ENCODE measurements at places on chromosomes 2 and 18.

GRCh38 chr2:127023504-127023903 is 83.5 kb downstream of the BIN1 start:
- DNase-seq = no peak

DNA sequence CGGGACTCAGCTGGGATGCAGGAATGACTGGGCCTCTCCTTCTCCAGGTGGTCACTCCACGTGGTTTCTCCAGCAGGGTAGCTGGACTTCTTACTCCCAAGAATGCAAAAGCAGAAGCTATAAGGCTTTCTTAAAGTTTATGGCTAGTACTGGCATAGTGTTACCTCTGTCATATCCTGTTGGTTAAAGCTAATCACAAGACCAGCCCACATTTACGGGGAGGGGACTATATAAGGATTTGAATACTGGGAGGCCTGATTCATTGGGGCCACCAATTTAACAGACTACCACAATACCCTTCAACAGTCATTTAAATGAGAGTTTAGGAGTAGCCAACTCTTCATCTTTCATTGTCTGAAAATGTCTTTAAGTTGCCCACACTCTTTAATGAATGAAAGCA is 94.4 kb upstream of the TSPYL6 start:
- no peak for DNase-seq

DNA sequence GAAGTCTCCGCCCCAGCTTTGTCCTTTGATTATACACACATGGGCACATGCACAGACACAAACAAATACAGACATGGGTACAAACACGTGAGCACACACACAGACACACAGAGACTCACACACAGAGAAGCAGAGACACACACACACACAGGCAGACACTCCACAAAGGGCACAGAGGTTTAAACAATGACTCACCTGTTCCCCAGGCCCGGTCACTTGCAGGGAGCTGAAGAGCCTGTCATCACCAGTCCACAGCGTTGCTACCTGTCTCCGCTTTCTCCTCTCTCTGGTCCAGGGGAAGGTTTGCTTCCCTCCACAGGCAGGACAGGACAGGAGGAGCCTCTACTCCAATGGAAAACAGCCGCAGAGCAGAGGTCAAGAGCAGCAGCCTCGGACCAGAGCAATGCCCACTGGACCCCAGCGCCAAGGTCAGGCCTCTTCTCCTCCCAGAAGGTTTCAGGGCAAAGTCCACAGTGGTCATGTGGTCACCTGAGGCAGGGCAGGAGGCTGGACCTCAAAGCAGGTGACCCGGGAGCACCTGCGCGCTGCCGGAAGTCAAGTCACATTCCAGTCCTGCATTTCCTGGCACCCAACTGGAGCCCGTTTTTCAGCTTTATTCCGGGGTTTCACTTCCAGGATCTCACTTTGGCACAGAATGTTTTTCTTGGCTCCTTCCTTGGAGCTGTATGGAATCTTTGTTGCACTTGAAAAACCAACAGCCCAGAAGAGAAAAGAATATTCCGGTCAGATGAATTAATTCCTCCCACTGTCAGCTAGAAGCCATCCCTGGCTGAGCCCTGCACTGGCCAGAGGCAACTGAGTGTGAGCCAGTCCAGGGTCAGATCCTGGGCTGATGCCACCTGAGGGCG is at the start of gene RAB17:
TSS of gene RAB17 (minus strand) at position 463 of the 869 bp plus-strand sequence. CDS start 4,580 bp downstream, outside the sequence.
- DNase-seq = no peak

GRCh38 chr18:32582455-32582854 is 111.8 kb upstream of the GAREM1 start:
- DNase-seq = no peak

- no peak for DNase-seq
Measured at GRCh38 chr2:185245216-185245615, 493.4 kb upstream of the FSIP2 start.

GRCh38 chr2:173075056-173075780 is 428 bp upstream of the MAP3K20 start:
- DNase-seq = no peak

DNA sequence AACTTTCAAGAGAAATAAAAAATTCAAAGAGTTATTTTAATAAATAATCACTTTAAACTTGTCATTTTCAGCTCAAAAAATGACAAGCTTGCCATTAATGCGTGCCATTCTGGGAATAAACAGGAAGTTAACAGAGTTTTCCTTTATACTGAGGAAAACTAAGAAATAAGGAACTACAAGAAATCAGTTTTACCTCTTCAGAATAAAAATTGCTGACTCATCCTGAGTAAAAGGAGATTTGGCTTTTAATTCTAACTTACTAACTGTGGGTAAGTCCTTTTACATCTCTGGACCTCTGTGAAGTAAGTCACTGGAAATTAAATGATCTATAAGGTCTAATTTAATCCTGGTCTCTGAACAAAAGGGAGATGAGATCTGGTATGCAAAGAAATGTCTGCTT is 16.1 kb downstream of the CEBPZ start:
- no peak for DNase-seq

- DNase-seq = no peak
Measured at GRCh38 chr18:48992133-48992532, 41.4 kb upstream of the SMAD7 start.

GRCh38 chr18:47772374-47773248 is 157.8 kb downstream of the SMAD2 start:
- DNase-seq = peak; percentile 39

- DNase-seq = no peak
Measured at GRCh38 chr2:57432528-57432927, 614.1 kb upstream of the VRK2 start.

DNA sequence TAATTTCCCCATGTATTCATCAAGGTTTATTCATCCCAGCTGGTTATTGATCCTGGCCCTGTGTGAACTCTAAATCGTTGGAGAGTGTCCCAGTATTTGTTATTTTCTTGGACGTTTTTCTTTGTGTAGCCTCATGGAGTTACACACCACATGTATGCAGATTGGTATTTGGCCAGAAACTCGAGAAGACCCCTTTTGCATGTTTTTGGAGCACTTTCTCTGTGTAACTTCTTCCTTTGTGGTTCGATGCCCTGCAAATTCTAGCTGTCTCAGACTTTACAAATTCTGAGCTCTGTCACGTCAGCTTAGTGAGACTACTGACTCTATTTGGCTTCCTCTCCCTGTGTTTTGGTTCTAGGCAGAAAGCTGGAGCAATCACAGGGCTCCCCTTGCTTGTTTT is 198.7 kb downstream of the MCFD2 start:
- no peak for DNase-seq

DNA sequence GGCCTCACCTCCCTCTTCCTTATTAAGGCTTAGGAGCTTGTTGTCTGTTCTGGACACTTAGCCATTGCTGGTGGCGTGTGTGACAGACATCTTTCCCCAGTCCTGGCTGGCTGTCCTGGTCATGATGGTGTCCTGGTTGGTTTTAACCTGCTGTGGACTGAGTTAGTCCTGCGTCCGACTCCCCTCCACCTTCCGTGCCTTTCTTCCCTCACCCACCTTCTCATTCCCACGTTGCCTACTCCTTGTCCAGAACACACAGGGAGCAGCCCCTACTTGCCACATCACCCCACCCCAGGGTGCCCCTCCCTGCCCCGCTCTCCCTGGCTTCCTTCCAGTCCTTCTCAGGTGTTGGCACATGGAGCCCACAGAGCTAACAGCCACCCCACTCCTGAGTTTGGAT is 9.5 kb downstream of the ANO7 start:
- no peak for DNase-seq

- DNase-seq = no peak
Measured at GRCh38 chr18:48571639-48572384, 33.0 kb downstream of the CTIF start.

GRCh38 chr18:48942554-48943261 is 8.1 kb downstream of the SMAD7 start:
- no peak for DNase-seq

DNA sequence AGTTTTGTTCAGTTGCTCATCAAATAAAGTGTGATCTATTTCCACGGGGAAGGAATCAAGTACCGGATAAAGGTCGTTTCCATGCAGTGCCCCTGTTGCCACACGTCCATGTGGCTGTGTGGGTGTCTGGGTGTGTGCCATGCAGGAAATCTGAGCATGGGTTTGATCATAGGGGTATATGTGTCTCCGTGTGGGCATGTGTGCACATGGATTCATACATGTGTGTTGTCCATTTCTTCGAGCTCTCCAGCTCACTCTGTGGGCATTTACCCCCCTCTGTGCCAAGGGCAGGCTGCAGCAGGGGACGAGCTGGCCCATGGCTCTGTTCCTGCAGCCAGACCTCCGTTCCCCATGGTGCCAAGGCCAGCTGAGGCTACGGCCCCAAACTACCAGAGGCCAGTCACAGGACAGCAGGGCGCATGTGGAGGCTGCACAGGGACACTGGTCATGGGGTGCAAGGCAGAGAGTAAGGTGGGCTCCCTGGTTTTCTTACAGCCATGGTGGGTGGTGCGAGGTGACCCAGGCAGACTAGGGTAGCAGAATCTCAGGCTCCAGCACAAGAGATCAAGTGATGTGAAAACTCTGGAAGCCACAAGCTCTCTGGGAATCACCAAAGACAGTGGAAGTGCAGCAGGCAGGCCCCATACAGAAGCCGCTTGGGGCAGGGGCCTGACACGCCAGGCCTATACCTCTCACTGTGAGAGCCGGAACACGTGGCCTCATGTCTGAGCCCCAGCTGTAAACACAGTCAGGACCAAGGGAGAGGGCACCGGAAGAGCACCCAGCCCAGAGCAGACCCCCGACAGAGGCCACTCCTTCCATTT is 66.4 kb upstream of the RAB6C start:
- no peak for DNase-seq

DNA sequence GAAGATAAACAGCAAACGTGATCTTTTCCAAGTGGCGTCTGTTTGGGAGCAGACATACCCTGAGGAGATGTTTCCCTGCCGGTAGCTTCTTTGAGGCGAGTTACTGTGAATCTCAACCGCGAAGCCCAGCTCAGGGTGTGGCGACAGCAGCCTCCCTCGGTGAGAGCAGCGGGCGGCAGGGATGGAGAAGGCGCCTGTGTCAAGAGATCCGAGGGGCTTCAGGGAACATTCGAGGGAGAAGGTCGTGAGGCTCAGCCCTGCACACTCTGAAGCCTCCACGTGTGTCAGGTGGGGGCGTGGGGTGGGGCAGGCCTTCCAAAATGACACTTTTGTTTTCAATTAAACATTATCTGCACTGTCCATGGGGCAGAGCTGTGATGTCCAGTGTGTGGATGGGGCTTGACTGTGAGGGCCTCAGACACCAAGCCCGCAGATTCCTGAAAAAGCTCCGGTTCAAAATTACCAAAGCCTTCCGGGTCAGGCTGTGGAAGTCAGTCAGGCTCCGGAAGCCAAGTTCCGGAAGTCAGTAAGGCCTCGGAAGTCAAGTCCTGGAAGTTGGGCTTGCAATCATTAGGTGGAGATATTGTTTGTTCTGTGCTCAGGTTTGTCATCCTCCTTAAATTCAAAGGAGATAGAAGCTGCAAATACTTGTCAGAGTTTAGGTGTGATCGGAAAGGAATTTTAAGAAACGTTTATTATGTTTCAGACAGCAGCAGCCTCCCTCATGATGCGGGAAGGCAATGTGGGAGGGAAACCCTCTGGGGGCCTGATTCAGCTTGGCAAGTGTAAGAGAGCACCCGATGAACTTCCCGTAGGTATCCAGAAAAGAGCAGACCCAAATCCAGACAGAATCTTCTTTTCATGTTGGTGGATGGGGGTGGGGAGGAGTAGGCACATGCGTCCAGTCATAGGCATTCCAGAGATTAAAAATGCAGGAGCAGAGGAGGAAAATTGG is 20.7 kb downstream of the SMIM21 start:
- DNase-seq = no peak

Data from CD8-positive, alpha-beta T cell (primary cell).